ENCODE measurements at places on chromosomes 13 and 19. TPM values are rescaled to one million over a fixed set of nuclear protein-coding genes. Genes with fewer than 3 reads are reported as not detected.

The EFNB2 gene
- 2.6 TPM for polyA plus RNA-seq

The ZNF560 gene
- polyA plus RNA-seq: 2.1 TPM

The CELF5 gene
- polyA plus RNA-seq: not detected

The STAP2 gene
- polyA plus RNA-seq: 7.4 TPM

The WTIP gene
- polyA plus RNA-seq: 32.1 TPM

The SYT5 gene
- polyA plus RNA-seq: 0.15 TPM

The IZUMO4 gene
- polyA plus RNA-seq: 0.56 TPM

The TLE2 gene
- polyA plus RNA-seq: 0.82 TPM

The ZNF569 gene
- polyA plus RNA-seq: 3.2 TPM

GRCh38 chr13:30824651-30825050 is 81.4 kb upstream of the MEDAG start:
- DNase-seq: no peak

GRCh38 chr19:43362745-43363144 is 9.3 kb downstream of the CD177 start:
- DNase-seq: no peak

- no peak for DNase-seq
These were observed 211.2 kb upstream of the RXFP2 start for GRCh38 chr13:31528176-31528575.

GRCh38 chr13:21176982-21177284 is 475 bp downstream of the MRPL57 start:
- no peak for DNase-seq

DNA sequence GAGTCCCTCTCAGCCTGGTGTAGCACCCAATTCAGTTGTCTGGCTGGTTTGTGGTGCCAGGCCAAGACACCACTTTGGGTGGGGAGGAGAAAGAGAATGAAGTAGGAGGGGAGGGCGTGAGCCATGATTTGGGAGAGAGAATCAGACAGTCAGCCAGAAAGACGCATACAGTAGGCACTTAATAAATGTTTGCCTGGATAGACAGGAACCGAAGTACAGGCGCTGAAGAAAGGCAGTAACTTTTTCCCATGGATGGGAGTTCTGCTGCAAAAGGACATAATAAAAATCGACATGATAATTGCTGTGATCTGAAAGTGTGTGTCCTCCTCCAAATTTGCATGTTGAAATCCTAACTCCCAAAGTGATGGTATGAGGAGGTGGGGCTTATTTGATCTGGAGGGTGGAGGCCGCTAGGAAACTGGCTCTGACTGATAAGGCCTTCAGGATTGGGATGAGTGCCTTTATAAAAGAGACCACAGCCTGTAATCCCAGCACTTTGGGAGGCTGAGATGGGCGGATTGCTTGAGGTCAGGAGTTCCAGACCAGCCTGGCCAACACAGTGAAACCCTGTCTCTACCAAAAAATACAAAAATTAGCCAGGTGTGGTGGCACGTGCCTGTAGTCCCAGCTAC is 38.4 kb upstream of the PDCD5 start:
- DNase-seq: no peak

DNA sequence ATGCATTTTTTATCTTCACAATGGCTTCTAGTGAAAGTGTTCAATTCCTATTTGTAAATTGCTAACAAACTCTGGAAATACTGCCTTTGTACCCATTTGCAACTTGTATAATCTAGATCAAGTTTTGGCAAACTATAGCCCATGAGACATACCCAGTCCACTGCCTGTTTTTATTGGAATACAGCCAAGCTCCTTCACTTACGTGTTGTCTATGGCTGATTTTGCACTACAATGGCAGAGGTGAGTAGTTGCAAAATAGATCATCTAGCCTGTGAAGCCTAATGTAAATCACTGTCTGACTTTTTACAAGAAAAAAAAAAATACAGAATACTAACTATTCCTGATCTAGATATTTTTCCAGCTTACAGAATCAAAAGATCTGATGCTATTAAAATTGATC is 37.1 kb downstream of the DZIP1 start:
- DNase-seq: no peak

DNA sequence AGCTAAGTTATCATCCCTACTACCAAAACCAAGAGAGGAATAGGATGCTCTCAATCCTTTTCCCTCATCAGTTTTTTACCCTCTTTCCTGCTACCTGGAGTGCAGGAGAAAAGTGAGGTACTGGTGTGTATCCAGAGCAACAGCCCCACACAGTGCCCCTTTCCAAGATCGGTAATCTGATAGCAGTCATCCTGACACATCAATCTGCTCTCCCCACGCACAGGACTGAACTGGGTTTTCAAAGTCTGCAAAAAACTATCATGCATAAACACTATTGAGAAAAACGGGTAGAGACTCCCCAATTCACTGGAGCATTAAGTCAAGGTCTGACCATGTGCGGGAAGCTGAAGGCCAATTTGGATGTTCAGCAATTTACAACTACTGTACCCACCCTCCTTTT is 284.8 kb downstream of the RBM26 start:
- no peak for DNase-seq
